ENCODE measurements at places on chromosomes 3 and 15.

DNA sequence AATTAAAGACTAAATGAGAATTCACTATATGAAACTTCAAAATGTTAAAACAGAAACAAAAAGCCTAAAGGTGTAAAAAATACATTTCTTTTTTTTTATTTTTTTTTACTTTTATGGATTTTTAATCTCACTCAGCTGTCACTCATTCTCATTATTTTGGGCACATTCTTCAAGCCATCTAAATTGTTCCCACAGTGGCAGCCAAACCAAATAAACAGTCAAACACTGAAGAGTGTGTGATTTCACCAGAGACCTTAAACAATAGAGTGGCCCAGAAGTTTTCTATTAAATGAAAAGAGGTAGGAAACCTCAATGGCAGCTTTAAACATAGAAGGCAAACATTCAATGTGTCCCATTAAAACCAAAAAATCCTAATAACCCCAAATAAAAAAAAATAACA lies 616.1 kb downstream of the OTOL1 start:
- DNase-seq, result no peak

- no peak for DNase-seq
These were observed 300.4 kb upstream of the ADAMTS9 start for GRCh38 chr3:64988188-64988587.

DNA sequence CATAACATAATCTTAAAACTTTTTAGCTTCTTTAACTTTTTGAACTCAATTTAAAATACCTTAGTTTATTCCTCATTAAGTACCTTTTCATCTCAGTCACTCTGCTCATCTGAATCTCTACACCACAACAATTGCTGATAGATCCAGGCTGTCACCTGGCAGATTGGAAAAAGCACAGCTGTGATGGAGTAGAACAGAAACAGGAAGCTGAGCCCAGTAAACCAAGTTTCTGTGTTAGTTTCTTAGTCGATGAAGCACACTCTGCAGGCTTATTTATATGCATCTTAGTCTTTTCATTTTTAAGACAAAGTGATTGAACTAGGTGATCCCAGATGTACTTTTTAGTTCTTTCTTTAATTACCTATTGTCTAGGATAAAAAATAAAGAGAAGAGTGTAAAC lies 1398.0 kb upstream of the ALCAM start:
- no peak for DNase-seq

GRCh38 chr3:190825386-190826016 lies 37.0 kb downstream of the GMNC start:
- DNase-seq, result no peak

DNA sequence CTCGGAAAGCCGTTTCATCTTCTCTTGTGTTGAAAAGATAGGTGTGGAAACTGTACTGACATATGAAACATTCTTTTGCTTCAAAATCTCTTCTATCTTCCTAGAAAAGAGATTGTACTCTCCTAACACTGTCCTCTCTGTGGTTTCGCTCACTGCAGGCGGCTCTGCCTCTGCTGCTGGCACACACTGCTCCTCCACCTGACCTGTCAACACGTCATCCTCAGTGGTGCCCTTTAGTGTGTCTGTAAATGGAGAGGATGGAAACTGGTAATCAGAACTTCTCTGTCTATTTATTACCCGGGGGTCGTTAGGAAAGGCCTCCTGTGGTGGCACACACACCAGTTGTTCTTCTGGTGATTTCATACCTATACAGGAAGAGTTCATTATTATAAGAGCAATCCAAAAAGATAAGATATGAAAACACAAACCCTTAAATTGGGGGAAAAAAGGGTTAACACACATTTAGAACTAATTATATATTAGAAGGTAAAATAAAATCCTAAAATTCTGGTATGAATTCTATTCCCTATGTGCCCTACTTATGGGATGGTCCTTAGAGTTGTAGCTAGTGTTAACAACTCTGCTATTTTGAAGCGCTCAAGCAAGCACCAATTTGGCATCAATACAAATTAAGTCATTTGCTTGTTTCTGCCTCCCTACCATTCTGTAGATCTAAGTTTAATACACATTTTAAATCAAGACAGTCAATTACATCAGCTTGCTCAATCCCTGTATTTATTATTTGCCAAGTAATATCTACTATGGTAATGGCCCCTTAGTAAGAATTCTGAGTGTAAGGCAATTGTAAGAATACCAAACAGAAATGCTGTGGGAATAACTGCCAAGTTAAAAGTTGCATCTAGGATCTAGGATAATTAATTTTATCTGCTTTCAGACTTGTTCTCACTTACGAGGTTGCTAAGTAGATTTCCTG lies 49.2 kb downstream of the TASOR start:
- no peak for DNase-seq

DNA sequence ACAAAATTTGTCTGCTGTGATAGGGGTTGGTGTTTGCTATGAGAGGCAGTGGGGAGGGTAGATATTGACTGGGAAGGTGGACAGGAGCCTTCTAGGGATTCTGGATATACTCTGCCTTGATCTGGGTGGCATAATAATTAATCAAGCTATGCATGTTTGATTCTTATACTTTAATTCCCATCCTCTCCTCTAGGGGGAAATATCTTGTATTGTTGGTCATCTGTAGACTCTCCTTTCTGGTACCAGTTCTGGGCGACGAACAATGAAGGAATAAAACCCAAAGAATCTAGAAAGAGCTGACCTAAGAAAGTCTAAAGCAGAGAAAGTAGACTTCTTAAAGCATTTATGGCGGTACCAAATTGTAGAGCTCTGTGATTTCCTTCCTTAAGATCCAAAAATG lies 198.2 kb upstream of the STRIT1 start:
- no peak for DNase-seq

- DNase-seq, result no peak
These were observed 24.0 kb downstream of the GOLIM4 start for GRCh38 chr3:168071591-168072322.
